Panc1 (cell line): ENCODE measurements at places on chromosomes 12 and 14. TPM values are rescaled to one million over a fixed set of nuclear protein-coding genes. Genes with fewer than 3 reads are reported as not detected.

Gene RIMBP2
- total RNA-seq: not detected

Gene HOXC4
- total RNA-seq: 22.7 TPM

Gene HCAR2
- not detected for total RNA-seq

Gene MGP
- 0.72 TPM for total RNA-seq

Gene TUBA1C
- total RNA-seq: 524 TPM
